Osteocyte (in vitro differentiated cells): ENCODE measurements at places on chromosomes 5 and 9. TPM values are rescaled to one million over a fixed set of nuclear protein-coding genes. Genes with fewer than 3 reads are reported as not detected.

GRCh38 chr9:34686231-34686630 is 4.8 kb downstream of the CCL19 start:
- H3K4me3 ChIP-seq: no peak overlapping the region
- no peak overlapping the region for H3K27ac ChIP-seq
- H3K4me1 ChIP-seq: no peaks in the 10 kb centered on the region
- no peaks in the 10 kb centered on the region for H3K36me3 ChIP-seq
- no peaks in the 10 kb centered on the region for H3K27me3 ChIP-seq

The GLRX gene
- total RNA-seq: 26.3 and 32.8 TPM in 2 replicates

The TNFSF8 gene
- total RNA-seq: not detected in 2 replicates

DNA sequence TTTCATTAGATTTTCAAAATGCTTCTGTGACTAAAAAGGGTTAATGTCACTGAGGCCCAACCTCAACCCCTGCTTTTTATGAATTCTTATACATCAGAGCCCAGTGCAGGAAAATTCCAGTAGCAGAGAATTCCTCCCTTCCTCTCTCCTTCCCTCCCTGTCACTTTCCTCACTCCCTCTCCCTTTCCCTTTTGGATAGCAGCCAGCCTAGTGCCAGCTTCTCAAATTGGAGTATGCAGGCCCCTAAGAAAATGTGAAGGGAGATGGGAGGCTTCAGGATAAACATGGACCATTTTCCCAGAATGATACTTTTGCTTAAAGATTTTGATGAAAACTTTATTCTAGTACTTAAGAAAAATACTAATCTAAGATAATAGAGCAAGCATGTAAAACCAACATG is 507.4 kb downstream of the KDM4C start:
- no peak for DNase-seq
- H3K4me3 ChIP-seq: no peak overlapping the region
- no peaks in the 10 kb centered on the region for H3K36me3 ChIP-seq
- H3K4me1 ChIP-seq: no peaks in the 10 kb centered on the region
- H3K27me3 ChIP-seq: peaks cover 10% of the 10 kb centered on the region

DNA sequence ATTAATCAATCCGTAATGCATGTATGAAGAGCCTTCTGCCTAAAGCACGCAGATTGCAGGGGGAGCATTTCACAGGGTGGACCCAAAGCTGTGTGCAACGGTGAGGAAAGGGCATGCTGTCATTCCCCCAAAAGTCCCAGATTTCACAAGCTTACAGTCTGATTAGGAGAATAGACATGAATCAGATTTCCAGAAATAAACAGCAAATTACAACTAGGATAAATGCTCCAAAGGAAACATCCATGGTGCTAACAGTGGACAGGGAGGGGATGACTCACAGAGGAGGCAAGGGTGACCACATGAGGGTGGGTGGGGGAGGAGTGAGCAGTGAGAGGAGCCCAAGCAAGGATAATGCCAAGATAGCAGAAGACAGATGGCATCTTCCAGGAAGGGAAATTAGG is 258.4 kb upstream of the TAS2R1 start:
- H3K27me3 ChIP-seq: no peaks in the 10 kb centered on the region
- H3K4me1 ChIP-seq: peaks cover 9% of the 10 kb centered on the region
- H3K4me3 ChIP-seq: no peak overlapping the region
- H3K27ac ChIP-seq: no peak overlapping the region

DNA sequence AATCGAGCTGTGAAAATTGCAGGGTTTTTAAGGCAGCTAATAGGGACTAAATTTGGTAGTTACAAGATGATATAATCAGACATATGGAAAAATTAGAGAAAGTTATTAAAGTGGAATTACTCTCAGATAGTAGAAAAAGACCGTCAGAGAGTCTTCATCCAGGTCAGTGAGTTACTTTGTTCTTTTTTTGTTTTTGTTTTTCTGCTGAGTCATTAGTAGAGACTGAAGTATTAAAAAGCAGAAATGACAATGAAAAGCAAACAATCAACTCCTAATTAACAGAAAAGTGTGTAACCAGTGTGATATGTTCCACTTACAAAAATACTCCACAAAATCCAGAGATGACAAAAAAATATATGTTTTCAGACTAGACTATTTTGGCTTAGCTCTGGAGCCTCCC is 480.4 kb upstream of the COX7C start:
- no peak overlapping the region for H3K4me3 ChIP-seq
- no peak overlapping the region for H3K27ac ChIP-seq
- no peak for DNase-seq
- H3K36me3 ChIP-seq: no peaks in the 10 kb centered on the region
- no peaks in the 10 kb centered on the region for H3K4me1 ChIP-seq
- H3K27me3 ChIP-seq: peaks cover 4% of the 10 kb centered on the region

- peak overlapping the region; percentile 70 for H3K27ac ChIP-seq
- no peak for DNase-seq
- H3K4me3 ChIP-seq: no peak overlapping the region
These were observed 291.8 kb upstream of the DAB2 start for GRCh38 chr5:39716532-39717028.

The FAM78A gene
- total RNA-seq: 1.0 and 1.1 TPM in 2 replicates

- H3K36me3 ChIP-seq: no peaks in the 10 kb centered on the region
- H3K27ac ChIP-seq: no peak overlapping the region
- DNase-seq: no peak
- H3K4me3 ChIP-seq: no peak overlapping the region
These were observed 2055.2 kb downstream of the MAT2B start for GRCh38 chr5:165560648-165561047.

DNA sequence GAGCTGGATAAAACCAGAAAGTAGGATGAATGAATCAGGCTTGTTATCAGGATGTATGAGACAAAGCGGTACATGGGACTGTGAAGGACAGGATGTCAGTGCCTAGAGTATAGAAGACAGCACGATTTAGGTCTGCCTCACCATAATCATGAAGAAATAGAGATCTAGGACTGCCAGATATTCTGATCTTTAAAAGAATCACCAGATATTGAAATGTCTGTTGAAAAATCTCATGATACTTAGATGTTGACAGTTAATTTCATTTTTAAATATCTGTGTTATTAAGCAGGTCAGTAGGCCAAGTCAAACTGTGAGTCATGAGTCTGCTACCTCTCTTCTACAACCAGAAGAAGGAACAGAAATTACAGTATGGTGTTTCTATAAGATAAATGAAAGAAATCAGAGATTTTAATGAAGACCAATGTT is 65.0 kb downstream of the ST8SIA4 start:
- no peak for DNase-seq

The PRSS3 gene
- total RNA-seq: not detected in 2 replicates

DNA sequence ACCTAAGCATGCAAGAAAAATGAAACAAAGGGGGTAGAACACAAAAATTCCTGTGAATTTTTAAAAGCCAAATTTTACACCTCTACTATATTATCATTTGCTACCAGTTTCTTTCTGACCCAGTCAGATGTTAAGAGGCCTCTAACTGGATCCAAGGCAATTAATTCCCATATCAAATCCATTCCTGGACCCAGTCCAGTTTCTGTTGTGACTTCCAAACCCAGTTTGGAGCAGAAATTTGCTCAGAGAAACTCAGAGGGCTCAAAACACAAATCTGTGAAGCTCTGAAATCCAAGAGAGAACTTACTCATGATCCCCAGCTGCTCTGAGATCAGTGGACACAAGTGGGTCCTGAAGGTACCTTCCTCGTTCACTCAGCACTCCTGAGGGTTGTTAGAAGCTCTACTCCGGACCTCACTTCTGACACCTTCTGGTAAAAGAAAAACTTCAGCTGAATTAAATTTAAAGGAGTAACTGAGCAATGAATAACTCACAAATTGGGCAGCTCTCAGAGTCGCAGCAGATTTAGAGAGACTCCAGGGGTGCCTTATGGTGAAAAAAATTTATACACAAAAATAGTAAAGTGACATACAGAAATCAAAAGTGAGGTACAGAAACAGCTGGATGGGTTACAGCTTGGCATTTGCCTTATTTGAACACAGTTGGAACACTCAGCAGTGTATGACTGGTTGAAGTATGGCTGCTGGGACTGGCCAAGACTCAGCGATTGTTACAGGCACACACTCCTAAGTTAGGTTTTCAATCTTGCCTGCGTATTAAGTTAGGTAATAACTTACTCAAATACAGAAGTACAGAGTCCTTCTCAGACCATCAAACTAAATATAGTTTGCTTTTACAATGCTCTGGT is 32.4 kb downstream of the INSL4 start:
- H3K27me3 ChIP-seq: no peaks in the 10 kb centered on the region
- no peak overlapping the region for H3K27ac ChIP-seq

The SLC6A18 gene
- total RNA-seq: not detected in 2 replicates
